ENCODE measurements at places on chromosomes 6 and 20.

DNA sequence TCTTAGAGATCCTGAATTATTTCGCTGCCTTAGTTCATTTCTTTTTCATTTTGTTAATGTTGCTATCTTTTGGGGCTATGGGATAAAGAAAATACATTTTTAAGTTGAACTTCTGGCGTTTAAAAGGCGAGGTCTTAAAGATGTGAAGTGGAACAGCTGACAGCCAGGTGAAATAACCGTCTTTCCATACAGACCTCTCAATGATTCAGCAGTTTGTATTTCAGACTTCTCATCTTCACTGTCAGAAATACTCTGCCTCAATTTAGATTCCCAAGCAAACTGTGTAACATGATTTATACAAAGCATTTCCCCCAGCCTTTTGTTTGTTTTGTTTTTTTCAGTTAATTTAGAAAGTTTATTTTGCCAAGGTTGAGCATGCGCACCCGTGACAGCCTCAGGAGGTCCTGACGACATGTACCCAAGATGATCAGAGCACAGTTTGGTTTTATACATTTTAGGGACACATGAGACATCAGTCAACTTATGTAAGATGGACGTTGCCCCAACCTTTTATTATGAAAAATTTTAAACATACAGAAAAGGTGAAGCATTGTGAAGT is 40.0 kb downstream of the SLC9A8 start:
- no peak for DNase-seq

DNA sequence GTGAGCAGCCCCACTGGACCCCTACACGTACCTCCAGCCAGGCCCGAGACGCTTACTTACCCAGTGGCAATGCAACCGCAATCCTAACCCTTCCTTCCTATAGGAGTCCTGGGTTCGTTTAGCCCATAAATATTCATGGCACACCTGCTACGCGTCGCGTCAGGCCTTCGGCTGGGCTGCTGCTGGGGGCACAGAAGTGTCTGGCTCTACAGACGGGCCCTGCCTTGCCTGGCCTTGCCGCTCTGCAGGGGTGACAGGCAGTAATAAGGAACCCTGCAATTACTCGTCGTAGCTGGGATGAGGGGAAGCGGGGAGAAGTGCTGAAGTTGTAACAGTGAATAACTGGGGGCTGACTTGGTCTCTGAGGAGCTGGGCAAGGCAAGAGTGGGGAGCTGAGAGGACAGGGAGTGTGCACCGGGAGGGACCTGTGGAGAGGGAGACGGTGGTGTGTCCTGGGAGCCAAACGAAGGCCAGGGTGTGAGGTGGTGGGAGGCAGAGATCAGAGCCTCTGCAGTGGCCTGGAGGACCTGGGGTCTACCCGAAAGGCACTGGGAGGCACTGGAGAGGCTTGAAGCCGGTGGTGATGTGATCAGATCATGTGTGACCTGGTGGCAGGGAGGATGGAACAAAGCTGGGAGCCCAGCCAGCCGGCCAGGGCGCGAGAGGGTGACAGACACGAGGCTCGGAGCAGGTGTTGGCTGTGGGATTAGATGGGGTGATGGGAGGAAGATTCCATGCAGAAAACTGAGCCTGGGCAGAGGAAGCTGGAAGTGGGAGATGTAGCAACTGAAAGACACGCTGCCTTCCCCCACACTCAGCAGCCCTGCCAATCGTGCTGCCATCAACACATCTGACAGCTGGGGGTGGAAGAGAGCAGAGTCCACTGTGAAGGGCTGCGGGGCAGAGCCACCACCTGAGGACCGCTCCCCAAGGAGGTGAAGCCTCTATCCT is 36.4 kb downstream of the PSMG4 start:
- DNase-seq = no peak

- DNase-seq = no peak
Observed at GRCh38 chr6:4736371-4736873, 39.8 kb upstream of the CDYL start.

- DNase-seq = no peak
Observed at GRCh38 chr20:51650685-51651134, 108.2 kb upstream of the NFATC2 start.

GRCh38 chr20:60502881-60503280 is 544.7 kb downstream of the CDH26 start:
- DNase-seq = no peak

DNA sequence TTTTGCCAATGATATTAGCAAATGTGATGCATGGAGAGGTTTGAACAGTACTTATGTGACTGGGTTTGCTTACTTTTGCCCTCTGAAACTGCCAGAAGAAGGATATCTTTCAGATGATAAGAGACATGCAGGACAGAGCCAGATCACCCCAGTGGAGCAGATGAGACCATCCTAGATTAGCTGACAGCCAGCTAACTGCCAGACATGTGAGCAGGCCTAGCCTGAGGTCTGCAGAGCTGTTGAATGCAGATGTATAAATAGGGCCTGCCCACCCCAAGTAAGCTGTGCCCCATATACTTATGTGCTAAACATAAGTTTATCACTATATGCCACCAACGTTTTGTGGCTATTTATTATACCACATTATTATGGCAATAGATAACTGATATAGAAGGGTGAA is 5.9 kb downstream of the ZSCAN31 start:
- DNase-seq = no peak

DNA sequence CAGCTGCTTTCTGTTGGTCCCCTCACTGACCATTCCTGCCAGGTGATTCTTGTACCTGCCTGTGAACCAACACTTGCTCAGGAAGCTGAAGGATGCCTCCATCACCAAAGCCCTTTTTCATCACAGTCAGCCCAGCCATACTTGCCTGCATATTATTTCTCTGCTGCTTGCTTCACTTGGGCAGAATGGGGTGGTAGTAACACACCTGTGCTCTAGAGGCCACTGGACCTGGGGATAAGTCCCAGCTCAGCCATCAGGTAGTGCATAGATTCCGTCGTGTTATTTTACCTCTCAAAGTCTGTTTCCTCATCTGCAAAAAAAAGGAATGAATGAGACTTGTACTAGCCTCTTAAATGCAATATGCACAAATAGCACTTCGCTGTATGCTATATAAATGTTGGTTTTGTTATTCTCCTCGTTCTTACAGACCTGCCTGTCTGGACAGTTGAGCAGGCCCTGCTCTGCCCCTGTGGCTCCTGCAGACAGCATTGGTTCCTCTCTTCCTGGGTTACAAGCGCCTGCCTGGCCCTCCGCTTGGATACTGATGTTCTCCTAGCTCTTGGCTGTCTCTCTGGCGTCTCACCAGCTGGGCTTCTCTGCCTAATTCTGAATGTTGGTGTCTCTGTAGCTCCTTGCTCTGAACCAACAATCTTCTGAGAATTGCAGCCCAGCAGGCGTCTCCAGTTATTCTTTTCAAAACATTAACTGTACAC is 151.8 kb downstream of the UNC5CL start:
- no peak for DNase-seq

DNA sequence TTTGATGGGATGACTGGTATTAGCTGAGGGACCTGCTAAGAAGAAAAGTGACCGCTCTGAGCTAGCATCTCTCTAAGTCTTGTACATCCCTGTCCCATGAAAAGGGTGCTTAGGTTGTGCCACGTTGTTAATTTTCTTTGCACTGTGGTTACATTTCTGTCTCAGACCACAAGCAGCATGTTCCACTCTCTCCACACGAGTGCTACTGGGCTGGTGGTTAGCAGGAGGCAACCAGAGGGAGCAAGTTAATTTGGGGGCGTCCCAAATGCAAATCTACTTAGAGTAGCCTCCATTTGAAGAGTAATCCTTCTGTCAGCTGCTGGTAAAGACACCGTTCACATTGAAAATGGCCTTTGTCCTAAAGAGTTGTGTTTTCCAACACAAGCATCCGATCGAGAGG is 3.4 kb upstream of the SCML4 start:
- DNase-seq = no peak

DNA sequence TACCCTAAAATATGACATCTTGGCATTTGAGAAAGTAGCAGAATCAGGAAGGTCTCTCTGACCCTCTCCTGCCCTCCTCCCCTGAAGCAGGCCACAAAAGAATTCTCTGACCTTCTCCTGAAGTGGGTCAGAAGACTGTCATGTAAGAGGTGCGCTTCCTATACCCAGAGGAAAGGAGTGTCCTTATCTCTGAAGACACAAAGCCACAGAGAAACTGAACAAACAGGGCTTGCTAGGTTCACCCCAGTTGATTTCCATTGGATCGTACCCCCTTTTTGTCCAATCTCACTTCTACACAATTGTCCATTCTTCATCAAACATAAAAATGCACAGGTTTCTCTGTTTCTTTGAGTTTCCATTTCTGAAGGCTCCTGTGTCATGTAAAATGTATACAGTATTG is 272.0 kb upstream of the SOX4 start:
- no peak for DNase-seq

DNA sequence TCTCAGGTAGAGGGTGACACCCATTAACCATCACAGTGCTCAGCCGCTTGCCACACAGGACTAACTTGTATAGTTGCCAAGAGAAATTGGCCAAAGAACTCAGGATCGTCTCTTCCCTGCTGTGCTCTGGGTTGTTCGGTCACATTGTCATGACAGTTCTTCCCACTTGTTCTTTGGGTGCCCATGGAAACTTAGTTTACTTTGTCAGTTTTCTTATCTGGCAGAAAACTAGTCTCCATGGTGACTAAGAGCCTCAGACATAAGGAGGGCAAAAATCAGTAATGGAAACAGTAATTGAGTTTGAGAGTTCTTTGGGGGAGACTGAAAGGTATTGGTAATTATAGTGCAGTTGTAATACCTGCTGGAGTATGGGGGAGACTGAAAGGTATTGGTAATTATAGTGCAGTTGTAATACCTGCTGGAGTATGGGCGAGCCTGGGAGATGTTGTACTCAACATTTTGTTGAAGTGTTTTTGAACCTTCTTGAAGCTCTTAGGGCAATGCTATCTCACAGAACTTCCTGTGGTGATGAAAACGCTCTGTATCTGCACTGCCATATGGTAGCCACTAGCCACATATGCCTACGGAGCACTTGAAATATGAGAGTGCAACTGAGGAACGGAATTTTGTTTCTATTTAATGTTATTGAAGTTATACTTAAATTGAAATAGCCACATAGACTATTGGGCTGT is 95.2 kb upstream of the HDGFL1 start:
- no peak for DNase-seq

GRCh38 chr6:125198398-125198937 is 44.9 kb downstream of the TPD52L1 start:
- DNase-seq = no peak

GRCh38 chr6:14569394-14569793 is 451.8 kb downstream of the CD83 start:
- DNase-seq = no peak

GRCh38 chr20:62370115-62370806 is 3.1 kb upstream of the LAMA5 start:
- peak; percentile 51 for DNase-seq

DNA sequence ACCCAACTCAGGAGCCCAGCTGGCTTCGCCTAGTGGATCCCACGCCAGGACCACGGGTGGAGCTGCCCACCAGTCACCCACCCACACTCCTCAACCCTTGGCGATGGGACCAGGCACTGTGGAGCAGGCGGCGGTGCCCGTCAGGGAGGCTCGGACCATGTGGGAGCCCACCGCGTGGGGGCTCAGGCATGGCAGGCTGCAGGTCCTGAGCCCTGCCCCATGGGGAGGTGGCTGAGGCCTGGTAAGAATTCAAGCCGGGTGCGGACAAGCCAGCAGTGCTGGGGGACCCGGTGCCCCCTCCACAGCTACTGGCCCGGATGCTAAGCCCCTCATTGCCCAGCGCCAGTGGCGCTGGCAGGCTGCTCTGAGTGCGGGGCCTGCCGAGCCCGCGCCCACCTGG is 123.1 kb upstream of the LGSN start:
- no peak for DNase-seq

GRCh38 chr20:61725966-61726365 is 339.7 kb downstream of the TAF4 start:
- no peak for DNase-seq

DNA sequence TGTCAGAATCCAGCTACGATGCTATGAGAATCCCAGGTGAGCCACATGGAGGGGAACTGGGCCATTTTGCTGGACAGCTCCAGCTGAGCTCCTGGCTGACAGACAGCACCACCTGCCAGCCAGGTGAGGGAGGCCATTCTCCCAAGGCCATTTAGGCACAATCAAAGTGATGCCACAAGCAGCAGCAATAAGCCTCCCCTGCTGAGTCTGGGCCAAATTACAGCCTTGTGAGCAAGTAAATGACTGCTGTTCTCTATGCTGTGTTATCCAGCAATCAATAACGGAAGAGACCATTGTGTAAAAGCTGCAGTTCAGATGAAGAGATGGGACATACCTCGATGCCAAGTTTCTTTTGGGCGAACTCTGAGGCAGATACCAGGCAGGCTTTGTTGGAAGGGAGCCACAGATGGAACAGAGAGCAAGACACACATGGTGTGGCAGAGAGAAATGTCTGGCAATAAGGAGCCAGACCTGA is 14.0 kb upstream of the SCGN start:
- DNase-seq = no peak

- no peak for DNase-seq
Observed at GRCh38 chr6:119672725-119673124, 323.2 kb upstream of the MAN1A1 start.

GRCh38 chr20:60238992-60239660 is 280.9 kb downstream of the CDH26 start:
- no peak for DNase-seq

DNA sequence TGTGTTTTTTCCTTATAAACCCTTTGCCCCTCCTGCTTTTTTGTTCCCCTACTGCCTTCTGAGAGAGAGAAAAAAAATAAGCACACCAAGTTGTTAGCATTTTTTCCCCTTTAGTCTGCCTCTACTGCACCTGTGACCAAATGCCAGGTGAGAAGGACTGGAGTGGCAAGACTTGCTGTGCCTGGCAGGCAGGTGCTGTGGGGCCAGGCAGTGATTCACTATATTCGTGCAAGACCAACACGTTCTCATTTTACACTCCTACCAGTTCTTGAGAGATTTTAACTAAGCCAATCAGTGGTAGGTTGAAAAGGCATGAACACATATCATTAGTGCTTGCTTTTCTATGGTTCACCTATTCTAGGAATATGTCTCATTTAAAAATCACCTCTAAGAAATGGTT is 109.7 kb downstream of the FIG4 start:
- DNase-seq = no peak

DNA sequence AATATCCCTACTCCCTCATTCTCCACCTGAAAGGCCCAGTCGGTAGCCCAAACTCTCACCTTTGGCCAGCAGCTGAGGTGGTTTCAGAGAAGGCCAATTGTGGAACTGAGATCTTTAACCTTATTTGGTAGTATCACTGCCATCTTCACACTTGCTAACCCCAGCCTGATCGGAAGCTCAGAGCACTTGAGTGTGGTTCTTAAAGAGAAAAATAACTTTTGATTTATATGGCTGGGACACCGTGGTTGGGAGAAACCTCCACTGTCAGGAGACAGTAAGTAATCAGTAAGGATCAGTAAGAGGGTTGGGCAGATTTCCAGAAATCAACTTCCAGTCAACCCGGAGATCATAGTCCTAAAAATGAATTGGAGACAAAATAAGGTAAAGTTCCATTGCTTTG is 22.8 kb upstream of the PRSS16 start:
- DNase-seq = no peak

- no peak for DNase-seq
Observed at GRCh38 chr20:57666106-57666833, 43.5 kb downstream of the PMEPA1 start.

GRCh38 chr6:13165502-13166172 is 162.7 kb downstream of the TBC1D7 start:
- DNase-seq = no peak

- DNase-seq = no peak
Observed at GRCh38 chr20:16708602-16709001, 21.2 kb upstream of the SNRPB2 start.

- DNase-seq = no peak
Observed at GRCh38 chr6:109693111-109693510, 2.0 kb downstream of the FIG4 start.

GRCh38 chr6:15479761-15480160 is 183.1 kb downstream of the DTNBP1 start:
- no peak for DNase-seq
